ENCODE measurements at places on chromosomes 2 and 18.

DNA sequence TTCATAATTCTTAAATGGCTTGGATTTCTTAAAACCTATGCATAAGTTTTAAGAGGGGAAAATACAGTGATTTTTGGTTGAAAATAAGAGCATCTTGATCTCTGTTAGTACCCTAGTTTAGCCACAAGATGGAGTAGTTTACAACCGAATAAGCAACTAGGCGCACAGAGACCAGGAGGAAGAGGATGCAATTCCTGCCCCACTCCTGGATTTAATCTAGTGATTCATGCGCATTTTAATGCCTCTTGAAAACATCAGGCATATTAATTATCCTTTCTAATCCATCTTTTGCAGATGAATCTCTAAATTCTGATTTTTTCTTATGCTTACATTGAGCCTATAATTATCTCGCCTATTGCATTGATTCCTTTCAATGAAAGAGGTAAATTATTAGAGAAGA, 76.7 kb downstream of the MRPS9 start:
- peak; percentile 70 for DNase-seq

DNA sequence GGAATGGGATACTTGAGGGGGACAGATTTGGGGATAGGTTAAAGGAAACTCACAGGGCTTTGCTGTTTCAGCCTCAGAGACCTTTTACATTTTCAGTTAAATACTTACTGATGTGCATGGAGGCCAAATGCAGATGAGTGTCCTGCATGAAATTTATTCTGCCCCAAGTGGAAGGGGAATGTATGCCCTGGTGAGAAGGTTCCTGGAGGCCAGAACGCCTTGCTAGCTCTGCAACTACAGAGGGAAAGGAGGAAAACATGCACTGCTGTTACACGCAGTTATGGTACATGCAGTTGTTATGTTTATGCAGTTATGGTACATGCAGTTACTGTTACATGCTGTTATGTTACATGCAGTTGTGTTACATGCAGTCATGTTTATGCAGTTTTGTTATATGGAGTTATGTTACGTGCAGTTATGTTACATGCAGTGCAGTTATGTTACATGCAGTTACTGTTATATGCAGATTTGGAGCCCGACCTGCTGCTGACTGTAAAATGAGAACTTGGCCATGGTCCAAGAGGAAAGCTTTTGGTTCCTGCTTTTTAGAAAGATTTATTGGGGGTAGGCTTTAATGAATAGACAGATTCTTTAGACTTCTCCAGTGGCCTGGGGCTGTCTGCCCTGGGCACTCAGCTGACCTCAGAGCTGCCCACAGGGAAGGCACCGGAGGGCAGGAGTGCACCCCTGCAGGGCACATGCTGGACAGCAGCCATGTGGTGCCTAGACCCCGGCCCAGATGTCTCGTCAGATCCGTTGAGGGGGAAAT, 84.1 kb downstream of the LDLRAD4 start:
- DNase-seq, result no peak

DNA sequence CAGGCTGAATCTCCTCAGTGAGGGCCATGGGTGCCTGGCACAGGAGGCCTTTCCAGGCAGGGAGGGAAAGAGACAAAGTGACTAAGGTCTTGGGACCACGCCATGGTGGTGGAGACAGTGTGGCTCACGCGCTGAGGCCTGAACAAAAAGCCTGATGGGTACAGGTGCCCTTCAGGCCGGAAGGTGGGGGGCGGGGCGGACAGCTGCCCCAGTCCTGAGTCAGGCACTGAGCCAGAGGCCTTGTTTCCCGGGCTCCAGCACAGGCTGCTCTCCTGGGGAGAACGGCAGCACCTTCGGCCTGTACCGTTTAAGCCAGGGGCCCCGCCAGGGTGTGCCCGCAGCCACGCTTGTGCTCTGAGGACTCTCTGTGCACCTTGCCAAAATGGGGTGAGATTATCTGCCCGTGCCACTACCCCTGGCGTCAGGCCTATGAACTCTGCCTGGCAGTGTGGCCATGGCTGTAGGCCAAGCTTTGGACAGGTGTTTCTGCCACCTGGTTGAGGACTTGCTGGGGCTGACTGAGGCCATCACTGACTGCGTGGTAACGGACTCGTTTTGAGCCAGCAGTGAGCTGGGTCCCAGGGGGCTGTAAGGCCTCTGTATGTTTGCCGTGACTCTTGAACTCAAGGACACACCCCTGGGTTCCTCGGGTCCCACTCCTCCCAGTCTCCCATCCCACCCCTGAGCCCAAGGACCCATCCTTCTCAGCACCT, 31.7 kb upstream of the DNMT3A start:
- DNase-seq, result no peak

GRCh38 chr2:226971770-226972169, 135.9 kb downstream of the RHBDD1 start:
- no peak for DNase-seq

- no peak for DNase-seq
Observed at GRCh38 chr2:203871371-203871983, 3.9 kb downstream of the CTLA4 start.

- no peak for DNase-seq
Observed at GRCh38 chr2:881204-881918, 69.3 kb upstream of the SNTG2 start.

DNA sequence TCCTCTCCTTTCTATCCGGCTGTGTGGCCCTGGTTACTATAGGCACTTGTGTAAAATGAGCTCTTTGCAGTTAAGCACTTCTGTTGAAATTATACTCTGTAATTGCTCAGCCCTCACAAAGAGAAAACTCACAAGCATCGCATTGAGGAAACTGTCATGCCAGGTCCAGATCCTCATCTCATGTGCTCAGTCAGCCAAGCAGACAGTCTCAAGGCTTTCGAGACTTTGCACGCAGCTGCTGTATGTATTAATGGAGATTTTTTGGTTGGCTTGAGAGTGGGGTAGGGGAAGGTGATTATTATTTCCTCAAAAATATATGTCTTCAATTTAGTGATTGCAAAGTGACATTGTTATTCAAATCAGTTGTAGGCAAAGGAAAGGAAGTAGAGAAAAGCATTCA, 33.0 kb upstream of the PHLPP1 start:
- no peak for DNase-seq

GRCh38 chr2:31327505-31327904, 87.0 kb downstream of the XDH start:
- no peak for DNase-seq

DNA sequence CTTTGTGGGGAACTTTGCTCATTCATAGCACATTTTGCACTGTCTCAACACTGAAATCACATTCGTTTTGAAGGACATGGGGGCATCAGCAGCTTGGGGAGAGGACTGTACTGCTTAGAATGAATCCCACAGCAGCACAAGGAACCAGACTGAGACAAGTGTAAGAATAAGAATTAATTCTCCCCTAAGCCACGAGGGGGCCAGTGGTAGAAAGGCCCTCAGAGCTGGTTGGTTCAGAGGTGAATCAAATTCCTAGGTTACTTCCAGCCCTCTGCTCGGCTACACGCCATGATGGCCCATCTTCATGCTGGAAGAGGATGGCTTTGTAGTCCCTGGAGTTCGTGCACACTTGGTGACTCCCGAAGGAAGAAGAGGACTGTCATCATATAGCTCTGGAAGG, 12.0 kb upstream of the MC5R start:
- no peak for DNase-seq

- DNase-seq, result no peak
Observed at GRCh38 chr2:41475959-41476358, 571.9 kb upstream of the PKDCC start.

- no peak for DNase-seq
Observed at GRCh38 chr2:45438872-45439665, 172.0 kb downstream of the SRBD1 start.

GRCh38 chr18:13324880-13325279, 106.3 kb downstream of the LDLRAD4 start:
- DNase-seq, result no peak

GRCh38 chr18:23662309-23663263, at the start of gene ANKRD29:
Gene ANKRD29 (minus strand): TSS chr18:23662911. CDS start chr18:23662730, 181 bp downstream.
- peak; percentile 52 for DNase-seq

- DNase-seq, result no peak
Observed at GRCh38 chr2:105308382-105309146, 21.0 kb downstream of the TGFBRAP1 start.

- DNase-seq, result no peak
Observed at GRCh38 chr18:76505614-76506013, 10.6 kb upstream of the ZNF516 start.

GRCh38 chr2:74834792-74835755, 1.1 kb downstream of the HK2 start:
- DNase-seq, result peak; percentile 64

GRCh38 chr2:240472078-240472790, 36.8 kb downstream of the GPC1 start:
- DNase-seq, result no peak

DNA sequence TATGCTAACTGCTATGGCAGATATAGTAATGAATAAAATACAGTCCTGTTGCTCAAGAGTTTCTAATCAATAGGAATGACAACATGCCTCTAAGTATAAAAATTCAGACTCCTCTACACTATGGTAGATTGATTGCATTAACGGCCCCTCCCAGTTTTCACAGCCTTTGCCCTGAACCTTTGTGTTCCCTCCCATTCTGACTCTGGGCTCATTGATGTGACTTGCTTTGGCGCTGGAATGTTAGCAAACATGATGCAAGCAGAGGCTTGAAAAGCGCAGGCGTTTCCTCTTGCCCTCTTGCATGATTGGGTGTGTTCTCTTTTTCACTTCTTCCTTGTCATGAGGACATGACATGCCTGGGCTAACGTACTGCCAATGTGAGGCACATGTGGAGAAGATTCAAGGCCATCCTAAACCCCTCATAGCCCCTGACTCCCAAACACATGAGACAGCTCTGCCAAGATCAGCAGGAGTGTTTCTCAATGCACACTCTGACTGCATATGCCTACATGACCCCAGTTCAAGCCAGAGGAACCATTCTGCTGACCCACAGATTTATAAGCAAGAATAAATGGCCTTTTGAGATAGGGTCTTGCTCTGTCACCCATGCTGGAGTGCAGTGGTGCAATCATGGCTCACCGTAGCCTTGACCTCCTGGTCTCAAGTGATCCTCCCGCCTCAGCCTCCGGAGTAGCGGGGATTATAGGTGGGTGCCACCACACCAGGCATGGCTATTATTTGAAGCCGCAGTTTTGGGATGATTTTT, 49.7 kb upstream of the CD28 start:
- peak; percentile 27 for DNase-seq

- DNase-seq, result peak; percentile 74
Observed at GRCh38 chr2:45263147-45263546, 253.9 kb upstream of the SIX2 start.

- DNase-seq, result no peak
Observed at GRCh38 chr2:161386228-161386824, 29.8 kb upstream of the TBR1 start.

GRCh38 chr2:12857891-12858290, 141.2 kb downstream of the TRIB2 start:
- DNase-seq, result no peak

GRCh38 chr2:187618813-187619212, 64.6 kb upstream of the TFPI start:
- DNase-seq, result peak; percentile 32

DNA sequence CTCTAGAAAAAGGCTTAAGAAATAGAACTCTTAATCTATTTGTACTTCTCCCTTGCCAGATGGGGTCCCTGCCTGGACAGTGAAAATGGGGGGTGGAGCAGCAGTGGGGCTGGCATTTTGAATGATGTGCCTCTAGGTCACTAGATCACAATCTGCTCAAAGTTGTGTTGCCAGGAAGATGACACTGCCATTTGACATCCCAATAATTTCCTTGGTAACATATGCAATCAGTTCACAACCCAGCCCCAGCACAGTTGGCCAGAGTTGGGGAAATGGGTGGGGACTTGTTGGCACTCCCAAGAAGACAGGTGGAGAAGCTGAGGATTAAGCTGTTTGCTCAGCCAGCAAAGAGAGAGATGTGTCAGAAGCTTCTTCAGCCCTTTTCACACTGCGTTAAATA, 558.3 kb upstream of the KLHL29 start:
- no peak for DNase-seq

DNA sequence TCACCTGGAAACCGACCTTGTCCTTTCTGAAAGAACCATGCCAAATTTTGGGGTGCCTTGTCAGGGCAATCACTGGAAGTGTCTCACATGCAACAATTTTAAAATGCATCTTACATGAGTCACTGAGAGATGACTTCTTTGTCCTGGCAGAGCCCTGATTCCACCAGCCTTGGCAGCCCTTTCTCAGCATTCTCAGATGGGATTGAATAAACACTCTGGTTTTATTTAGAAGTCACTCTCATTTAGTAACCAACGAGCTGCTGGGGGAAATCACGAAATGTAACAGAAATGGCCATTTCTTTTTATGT, 3.8 kb upstream of the ATP8B1 start:
- DNase-seq, result peak; percentile 95

GRCh38 chr2:220064111-220065030, 436.9 kb downstream of the SLC4A3 start:
- DNase-seq, result no peak

- no peak for DNase-seq
Observed at GRCh38 chr2:231928481-231928880, 2.3 kb upstream of the NPPC start.

Data from EH (cell line).